ENCODE measurements at places on chromosomes 7 and 10. TPM values are rescaled to one million over a fixed set of nuclear protein-coding genes. Genes with fewer than 3 reads are reported as not detected.

DNA sequence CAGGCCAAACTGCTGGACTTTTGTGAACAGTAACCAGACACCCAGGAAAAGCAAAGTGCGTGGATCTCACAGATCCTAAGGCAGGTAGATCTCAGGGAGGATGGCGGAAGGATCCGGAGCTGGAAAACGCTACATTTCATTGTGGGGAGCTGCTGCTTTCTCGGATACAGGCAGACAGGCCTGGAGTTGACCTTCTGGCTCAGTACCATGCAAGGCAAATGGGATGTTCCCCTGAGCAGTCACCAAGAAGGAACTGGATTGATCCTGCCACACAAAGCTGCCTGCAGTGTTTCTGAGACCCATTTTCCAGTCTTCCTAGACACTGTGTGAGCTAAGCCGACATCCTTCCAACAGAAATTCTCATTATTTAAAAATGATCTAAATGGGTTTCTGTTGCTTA lies 65.5 kb downstream of the ZRANB1 start:
- DNase-seq, result no peak

DNA sequence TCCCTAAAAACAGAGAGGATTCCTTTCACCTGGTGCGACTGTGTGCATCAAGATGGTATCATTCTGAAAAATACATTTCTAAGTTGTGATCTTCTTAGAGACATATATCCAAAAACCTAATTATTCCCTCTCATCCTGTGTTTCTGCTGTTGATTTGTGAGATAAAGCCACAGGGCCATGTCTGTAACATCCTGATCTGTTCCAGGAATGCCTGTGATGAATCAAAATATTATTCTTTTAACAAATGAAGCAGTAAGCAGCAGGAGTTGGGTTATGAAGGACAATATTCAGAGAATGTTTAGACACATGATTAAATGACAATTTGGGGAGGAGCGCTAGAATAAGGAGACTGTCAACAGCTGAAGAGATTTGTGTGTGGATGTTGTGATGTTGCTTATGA lies 731.4 kb downstream of the KCNMA1 start:
- DNase-seq, result no peak

- DNase-seq, result no peak
Observed at GRCh38 chr7:29598137-29598536, 34.5 kb downstream of the PRR15 start.

DNA sequence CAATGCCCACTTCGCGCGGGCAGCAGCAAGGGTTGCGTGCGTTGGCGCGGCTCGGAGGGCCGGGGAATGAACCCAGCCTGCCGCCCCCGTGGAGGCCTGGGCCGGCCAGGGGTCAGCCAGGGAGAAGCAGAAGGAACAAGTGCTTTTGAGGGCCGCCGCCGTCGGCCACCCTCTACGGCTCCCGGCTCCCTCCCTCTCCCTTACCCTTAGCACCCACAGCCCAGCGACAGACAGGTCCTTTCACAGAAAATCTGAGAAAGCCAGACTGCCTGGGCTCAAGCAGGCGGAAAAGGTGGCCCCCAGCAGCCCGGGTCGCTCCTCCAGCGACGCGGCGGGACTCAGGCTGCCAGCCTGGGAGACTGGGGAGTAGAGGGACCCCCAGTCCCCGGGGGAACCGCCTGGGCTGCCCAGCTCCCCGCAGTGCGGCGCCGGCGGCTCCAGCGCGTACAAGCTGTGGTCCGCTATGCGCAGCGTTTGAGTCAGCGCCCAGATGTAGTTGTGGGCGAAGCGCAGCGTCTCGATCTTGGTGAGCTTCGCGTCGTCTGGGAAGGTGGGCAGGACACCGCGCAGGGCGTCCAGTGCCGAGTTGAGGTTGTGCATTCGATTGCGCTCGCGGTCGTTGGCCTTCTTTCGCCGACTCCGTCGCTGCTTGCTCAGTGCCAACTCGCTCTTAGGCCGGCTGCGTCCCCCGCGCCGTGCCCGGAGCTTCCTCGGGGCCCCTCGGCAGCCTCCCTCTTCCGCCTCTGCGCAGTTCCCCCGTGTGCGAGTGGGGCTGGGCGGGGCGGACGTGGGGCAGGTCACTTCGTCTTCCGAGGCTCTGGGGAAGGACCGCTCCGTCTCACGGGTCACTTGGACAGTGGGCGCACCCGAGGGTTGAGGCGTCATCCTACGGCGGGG lies 815 bp downstream of the NEUROG3 start:
- no peak for DNase-seq

DNA sequence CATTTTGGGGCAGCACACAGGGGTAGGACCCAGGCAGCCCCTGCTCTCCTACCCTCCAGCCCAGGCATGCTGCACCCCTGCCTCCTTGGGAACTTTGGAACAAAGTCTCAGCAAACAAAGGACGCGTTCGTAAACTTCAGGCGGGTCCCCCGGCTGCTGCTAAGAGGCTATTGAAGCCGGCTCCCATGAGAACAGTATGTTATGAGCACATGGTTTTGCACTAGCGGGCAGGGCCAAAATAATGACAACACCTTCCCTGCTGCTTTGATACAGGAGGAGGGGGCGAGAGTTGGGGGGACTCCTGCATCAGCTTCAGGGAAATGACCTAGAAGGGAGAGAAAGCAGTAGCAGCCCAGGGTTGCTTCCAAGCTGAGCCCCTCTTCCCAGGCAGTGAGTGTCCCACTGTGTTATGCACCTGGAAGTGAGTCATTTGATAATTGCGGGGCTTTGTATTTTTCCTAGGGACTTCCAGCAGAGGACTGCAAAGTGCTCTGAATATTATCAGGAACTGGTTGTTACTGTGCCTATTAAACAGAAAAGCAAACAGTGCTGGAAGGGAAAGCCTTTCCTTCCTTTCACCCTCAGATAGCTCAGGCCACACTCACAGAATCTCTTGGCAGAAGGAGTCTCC lies 6.9 kb downstream of the ITPRIP start:
- no peak for DNase-seq

Gene STX1A
- total RNA-seq, result 3.6 TPM

- no peak for DNase-seq
Observed at GRCh38 chr7:27605283-27605682, 57.4 kb downstream of the HIBADH start.

- DNase-seq, result no peak
Observed at GRCh38 chr10:90884431-90884830, 12.7 kb downstream of the RPP30 start.

Gene RASSF4
- total RNA-seq, result 156 TPM

Gene PIK3CG
- 6.0 TPM for total RNA-seq

DNA sequence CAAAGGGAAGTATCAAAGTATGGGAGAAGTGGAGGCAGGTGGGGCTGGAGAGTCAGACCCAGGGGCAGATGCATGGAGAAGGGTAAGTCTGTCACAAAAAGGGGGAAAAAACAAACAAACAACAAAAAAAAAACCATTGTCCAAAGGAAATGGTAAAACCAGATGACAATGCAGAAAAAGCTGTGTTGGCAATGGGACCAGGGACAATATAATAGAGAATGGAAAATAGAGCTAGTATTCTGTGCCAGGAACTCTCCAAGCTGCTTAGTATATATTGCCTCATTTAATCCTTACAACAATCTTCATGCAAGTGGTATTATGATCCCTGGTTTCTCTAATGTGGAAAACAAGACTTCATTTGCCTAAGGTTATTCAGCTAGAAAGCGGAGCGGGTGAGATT lies 13.1 kb upstream of the KDM7A start:
- no peak for DNase-seq

DNA sequence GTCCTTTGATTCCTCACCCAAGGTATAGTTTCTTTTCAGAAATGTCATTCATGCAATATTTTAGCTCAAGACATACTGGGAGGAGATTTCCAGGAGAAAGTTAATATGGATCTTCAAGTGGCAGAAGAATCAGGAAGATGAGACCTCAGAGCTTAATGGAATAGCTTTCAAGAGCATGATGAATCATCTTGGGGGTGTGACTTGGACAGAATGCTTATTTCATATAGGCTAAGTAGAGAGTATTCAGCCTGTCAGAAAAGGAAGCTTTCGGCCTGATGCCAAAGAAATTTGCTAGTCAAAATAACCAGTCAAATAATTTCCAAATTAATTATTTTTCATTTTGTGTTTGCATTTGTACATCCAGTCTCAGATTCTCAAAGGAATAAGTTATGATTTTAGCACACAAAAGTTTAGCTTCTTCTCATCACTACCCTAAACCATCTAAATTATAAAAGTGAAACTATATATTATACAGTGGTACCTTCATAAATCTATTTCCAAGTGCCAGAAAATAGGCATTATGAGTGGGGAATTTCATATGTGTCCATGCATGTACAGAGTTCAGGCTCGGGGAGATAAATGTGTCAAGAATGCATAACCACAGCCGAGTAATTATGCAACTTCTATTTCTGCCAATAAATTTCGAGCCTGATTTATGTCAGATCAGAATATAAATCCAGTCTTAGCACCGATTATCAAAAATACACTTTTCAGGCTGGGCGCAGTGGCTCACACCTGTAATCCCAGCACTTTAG lies 27.3 kb upstream of the CALD1 start:
- DNase-seq, result no peak

Gene RBP4
- total RNA-seq, result 1,096 TPM

Gene CALML5
- not detected for total RNA-seq

- no peak for DNase-seq
Observed at GRCh38 chr7:91291902-91292301, 27.7 kb downstream of the FZD1 start.

GRCh38 chr10:72736828-72737220 lies 44.9 kb downstream of the MCU start:
- DNase-seq, result no peak

Gene CUBN
- 2.2 TPM for total RNA-seq

DNA sequence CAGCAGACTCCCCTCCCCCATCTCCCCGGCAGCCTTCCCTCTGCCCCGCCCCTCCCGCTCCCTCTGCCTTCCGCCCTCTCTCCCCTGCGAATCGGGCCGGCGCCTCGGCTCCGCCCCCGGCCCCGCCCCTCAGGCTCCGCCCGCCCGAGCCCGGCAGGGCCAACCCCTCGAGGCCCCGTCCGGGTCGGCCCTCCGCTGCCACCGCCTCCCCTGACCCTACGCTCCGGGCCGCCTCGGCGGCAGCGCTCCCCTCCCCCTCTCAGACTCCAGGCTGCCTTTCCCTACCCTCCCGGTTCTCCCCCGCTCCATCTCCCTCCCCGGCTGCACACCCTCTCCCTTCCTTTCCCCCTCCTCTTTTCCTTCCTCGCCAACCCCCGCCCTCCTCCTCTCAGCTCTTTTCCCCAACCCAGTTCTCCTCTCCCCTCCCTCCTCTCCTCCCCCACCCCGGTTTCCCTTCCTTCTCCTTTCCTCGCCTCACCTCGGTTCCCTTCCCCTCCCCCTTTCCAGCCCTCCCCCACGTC lies 1.6 kb downstream of the ZNF467 start:
- DNase-seq, result peak; percentile 65
